Activated CD4-positive, alpha-beta T cell treated with anti-CD3 and anti-CD28 coated beads, Interleukin-2, amount 50 U/mL, for 16 hours (primary cell): ENCODE measurements at places on chromosomes 5 and 9.

GRCh38 chr9:127077644-127077946 lies 44.8 kb downstream of the ANGPTL2 start:
- DNase-seq, result no peak

- DNase-seq, result peak; percentile 47
These were observed 13.2 kb upstream of the CEL start for GRCh38 chr9:133048595-133048994.

GRCh38 chr5:131441184-131441583 lies 177.3 kb downstream of the CDC42SE2 start:
- DNase-seq, result no peak

GRCh38 chr9:27601396-27601795 lies 28.1 kb upstream of the C9orf72 start:
- DNase-seq, result no peak

GRCh38 chr5:127353796-127354195 lies 63.2 kb downstream of the MEGF10 start:
- DNase-seq, result no peak

GRCh38 chr9:68427216-68427977 lies 71.0 kb downstream of the PGM5 start:
- DNase-seq, result no peak

DNA sequence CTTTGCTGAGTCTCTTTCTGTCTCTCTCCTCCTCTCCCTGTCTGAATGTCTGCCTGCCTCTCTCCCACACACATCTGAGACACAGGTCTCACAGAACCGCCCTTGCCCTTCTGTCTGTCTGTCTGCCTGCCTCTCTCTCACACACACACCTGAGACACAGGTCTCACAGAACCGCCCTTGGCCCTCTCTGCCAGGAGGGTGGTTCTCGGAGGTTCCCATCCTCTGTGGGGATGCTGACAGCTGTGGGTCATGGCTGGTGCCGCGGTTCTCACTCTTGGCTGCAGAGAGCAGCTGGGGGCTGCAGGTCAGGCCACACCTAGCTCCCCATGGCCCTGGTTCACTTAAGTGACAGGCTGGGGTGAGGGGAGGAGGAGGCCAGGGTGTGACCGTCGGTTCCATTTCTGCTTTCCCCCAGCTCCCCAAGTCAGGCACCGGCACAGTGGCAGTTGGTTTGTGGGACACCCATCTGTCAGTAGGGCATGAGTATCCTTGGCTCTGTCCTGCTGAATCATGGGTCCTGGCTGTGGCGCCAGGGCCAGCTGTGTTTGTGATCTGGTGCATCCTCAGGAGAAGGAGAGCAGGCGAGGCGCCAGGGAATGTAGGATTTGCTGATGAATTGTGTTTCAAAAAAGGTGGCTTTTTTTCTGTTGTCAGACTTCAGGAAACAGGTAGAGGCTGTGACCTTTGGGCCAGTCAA lies 42.3 kb upstream of the CLPTM1L start:
- DNase-seq, result no peak

DNA sequence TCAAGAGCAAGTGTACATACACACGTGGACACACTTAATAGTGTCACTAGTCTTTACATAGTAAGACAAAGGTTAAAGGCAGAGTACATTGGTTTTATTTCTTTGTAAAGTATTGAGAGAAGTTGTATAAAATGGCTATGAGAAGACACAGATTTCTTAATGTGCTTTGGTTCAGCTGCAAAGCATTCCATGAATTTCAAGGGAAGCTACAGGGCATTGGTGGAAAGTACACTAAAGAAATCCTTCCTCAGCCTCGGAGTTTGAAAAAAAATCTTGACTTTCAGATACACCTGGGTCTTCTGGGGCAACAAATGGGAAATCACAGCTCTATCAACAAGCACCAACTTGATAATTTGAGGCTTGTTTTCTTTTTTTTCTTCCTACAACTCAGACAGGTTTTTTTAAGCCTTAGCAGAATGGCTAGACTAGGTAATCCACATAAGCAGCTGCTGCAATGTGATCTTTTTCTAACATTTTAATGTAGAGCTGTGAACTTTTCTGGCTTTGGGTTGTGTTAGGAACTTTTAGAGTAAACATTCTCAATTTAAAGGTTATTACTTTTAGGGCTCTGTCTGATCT lies 140.4 kb upstream of the FST start:
- no peak for DNase-seq

- DNase-seq, result no peak
These were observed 92.1 kb downstream of the DAB2IP start for GRCh38 chr9:121743441-121744001.

DNA sequence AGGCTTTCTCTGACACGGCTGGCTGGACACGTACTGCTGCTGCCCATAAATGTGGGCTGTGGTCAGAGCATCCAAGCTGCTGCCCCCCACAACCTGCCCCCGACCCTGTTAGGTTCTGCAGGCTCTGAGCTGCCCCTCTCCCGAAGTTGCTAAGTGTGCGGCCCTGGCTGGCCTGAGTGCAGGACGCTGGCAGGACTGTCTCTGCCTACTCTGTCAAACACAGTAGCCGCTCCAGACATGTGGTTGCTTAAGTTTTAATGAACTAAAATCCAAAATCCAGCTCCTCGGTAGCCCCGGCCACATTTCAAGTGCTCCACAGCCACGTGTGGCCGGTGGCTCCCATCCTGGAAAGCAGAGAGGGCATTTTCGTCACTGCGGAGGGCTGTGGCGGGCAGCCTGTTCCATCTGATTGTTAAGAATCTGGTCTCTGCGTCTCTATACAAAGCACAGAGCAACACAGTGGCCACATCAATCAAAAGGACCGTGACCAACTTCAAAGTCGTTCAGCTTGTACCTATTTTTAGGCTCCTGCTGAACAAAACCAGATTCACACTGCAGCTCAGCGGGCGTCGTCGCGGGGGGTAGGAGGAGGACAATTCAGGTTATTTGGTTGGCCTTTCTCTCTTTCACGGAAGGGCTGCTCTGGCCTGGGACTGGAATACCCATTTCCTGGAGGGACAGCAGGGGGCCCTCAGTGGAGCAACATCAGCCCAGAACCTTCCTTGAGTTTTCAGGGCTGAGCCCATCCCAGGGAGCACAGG lies 68.9 kb downstream of the PTCH1 start:
- no peak for DNase-seq

DNA sequence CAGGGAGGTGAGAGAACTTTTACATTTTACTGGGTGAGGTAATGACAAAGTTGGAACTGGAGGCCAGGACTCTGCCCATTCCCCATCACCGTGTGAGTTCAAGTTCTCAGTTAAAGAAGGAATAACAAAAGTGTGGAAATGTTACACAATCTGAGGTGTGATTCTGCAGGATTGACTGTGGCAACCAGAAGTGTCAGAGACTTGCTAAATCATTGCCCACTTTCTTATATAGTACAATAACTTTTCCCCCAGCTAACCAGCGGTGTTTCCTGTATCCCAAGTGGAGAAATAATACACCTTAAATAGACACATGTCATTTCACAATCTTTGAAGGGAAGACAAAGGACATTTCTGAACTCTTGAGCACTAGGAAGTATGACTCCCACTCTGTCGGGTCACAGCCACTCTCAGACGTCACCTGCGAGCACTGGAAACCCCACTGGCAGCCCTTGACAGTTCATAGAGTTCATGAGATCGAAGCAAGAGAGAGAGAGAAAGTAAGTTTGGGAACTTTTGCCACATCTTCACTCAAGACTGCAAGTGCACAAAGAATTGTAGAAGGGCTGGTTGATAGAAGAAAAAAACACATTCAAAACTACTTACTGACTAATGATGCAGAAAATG lies 28.4 kb downstream of the PAX5 start:
- no peak for DNase-seq

GRCh38 chr5:103774721-103775120 lies 212.1 kb upstream of the NUDT12 start:
- no peak for DNase-seq

DNA sequence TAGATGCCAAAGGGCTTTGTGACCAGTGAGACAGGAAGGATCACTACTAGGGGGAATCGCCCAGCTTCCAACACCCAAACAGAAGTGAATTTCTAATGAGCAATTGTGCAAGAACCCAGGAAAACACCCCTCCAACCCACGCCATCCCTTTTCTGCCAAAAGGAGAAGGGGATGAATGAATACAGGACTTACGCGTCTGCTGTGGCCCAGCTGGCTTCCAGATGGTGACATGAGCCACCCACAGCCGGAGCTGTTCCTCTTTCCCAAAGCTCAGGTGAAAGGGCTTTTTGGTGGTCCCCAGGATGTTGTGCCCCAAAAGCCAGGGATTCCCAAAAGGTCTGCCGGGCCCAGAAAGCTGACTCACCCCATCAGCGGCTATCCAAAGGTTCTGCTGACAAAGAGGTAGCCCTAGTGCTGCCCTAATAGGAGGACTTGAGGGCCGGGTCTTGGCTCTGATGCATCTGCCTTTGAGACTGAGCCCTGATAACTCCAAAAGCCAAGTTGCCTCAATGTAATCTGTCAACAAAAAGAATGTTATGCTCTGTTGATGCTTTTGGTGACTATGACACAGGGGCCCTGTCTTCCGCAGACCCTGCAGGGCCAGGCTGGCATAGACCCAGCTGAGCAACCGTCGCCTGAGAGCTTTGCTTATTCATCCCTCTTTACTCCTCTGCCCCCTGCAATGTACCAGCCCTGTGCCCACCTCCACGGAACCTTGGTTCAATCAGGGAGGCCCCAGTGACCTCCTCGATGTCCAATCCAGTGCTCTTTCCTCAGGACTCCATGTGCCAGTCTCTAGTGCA lies 14.5 kb downstream of the GSN start:
- DNase-seq, result no peak

DNA sequence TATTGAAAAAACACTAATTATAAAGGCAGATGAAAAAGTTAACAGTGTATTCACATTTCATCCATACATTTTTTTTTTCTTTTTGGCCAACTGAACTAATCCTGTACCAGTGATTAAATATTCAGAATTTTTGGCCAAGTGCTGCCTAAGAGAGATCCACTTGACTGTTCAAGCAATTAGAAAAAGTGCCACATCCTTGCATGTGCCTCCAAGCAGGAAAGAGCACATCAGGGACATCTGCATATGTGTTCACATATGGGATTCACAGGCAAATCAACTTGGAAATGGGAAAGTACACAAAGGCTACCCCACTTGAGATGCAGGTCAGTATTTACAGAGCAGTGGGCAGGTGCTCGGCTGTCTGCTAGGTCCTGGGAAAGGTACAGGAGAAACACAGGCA lies 163.3 kb upstream of the LHFPL2 start:
- DNase-seq, result no peak

- DNase-seq, result no peak
These were observed 408.7 kb upstream of the PIK3R1 start for GRCh38 chr5:67806654-67807438.

- no peak for DNase-seq
These were observed 28.8 kb upstream of the CDC23 start for GRCh38 chr5:138241688-138242571.

DNA sequence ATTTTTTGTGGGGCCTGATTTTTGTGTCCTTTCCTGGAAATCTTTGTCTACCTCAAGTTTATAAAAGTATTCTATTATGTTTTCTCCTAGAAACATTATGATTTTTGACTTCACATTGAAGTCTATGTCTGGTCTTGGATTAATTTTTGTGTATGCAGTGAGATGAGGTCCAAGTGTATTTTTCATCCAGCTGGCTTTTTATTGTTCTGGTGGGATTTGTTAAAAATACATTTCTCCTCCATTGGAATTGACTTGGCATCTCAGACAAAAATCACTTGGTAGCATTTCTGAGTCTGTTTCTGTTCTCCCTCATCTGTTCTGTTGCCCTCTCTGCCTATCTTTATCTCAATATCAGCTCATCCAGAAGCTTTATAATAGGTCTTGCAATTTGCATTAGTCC lies 109.0 kb downstream of the IRX1 start:
- no peak for DNase-seq

DNA sequence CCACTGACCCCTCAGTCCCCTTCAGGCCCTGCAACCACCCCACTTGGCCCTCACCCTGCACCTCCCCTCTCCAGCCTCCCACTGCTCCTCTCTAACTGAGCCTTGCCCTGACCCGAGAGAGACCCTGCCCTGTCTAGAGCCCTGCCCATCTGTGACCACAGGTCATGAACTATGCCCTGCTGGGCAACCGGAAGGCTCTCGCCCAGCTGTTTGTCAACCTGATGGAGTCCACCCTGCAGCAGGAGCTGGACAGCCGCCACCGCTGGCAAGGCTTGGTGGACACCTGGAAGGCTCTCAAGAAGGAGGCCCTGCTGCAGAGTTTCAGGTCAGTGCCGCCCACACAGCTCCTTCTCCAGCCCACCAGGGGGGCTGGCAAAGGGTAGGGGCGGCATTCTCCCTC lies 9.4 kb downstream of the CCDC180 start:
- DNase-seq, result no peak

GRCh38 chr9:114425126-114425525 lies 37.3 kb upstream of the AKNA start:
- DNase-seq, result no peak

GRCh38 chr5:141211-141610 lies 49.2 kb downstream of the PLEKHG4B start:
- DNase-seq, result no peak

- DNase-seq, result peak; percentile 89
These were observed 2.2 kb upstream of the GNPDA1 start for GRCh38 chr5:142014911-142015584.

DNA sequence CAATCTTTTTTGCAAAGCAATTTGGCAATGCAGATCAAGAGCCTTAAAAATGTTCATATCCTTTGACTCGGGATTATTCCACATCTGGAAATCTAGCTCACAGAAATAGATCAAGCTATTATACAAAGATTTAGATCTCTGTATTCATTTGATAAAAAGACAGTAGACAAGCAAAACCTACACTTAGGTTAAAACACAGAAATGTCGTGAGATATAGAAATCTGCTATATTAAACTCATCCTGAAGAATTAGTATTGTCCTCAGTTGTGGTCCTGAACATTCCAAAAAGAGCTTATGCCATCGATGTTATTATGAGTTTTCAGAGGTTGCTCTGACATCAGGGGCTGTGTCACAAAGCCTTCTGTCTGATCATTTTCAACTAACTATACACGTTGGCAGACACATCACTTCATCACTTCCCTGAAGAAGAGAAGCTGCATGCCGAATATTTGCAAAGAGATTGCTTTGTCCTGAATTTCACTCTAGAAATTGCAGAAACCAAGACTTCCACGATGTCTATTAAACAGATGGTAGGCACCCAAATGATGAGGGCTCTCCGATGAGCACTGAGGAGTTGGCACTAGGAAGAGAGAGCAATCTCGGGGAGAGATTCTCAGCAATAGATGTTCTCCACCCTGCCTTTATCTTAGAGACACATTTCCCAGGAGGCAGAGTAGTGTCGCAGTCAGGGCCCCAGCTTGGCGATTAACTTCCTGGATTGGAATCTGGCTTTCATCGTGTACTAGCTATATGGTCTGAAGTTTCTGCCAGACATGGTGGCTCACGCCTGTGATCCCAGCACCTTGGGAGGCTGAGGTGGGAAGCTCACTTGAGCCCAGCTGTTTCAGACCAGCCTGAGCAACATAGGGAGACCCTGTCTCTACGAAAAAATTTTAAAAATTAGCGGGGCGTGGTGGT lies 1.9 kb upstream of the UBTD2 start:
- no peak for DNase-seq

DNA sequence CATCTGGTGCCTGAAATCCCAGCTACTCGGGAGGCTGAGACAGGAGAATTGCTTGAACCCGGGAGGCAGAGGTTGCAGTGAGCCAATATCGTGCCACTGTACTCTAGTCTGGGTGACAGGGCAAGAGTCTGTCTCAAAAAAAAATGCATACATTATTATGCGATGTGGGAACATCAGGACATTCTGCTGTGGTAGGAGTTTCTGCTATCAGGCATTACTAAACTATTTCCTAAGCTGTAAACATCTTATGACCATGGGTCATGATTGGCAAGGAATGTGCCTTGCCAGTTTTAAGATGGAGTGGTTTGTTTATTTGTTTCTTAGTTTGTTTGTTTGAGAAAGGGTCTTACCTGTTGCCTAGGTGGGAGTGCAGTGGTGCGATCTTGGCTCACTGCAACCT lies 45.1 kb upstream of the FAM120A start:
- DNase-seq, result no peak
